ENCODE measurements at places on chromosomes 5 and 9.

DNA sequence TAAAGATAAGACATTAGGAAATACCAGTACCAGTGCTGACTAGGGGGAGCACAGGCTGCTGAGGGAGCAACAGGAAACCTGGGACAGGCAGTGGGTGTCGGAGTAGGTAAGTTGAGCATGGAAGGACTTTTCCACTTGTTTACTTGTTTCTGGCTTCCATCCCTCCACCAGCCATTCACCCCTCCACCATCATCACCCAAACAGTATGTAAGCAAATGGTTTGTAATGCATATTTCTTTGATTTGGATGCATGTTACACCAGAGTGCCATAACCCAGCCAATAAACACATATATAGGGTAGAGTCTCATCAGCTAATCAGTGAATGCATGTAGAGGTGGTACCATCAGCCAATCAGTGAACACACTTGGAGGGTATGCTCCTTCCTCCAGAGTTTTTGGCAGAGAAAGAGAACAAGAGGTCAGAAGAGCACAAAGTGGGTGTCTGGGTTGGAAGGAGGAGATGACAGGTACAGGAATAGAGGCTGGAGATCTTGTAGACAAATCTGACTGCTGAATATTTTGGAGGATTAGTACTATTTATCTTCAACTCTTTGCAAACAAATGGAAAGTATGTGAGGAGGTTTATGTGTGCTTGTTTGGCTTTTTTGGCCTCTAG, 37.7 kb upstream of the PDE8B start:
- DNase-seq = no peak

- no peak for DNase-seq
Observed at GRCh38 chr5:181232593-181232992, 9.5 kb downstream of the TRIM41 start.

- no peak for DNase-seq
Observed at GRCh38 chr9:27645161-27645840, 72.0 kb upstream of the C9orf72 start.

DNA sequence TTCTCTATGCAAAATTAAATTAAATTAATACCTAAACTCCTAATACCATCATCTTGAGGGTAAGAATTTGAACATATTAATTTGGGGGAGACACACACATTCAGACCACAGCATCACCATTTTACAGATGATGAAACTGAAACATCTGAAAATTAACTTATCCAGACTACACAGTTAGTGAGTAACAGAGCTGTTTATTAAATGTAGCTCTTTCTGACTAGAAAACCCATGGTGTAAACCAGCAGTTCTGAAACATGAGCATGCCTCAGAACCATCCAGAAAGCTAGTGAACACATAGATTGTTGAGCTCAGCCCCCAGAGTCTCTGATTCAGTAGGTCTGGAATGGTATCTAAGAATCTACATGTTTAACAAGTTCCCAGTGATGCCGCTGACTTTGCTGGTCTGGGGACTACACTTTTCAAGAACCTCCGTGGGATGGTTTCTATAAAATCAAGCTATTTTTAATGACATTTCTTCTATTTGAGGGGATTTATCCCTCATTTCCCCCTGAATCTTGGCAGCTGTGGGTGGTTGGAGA, 113.5 kb downstream of the RORB start:
- no peak for DNase-seq

GRCh38 chr5:68458416-68459021, 243.0 kb downstream of the PIK3R1 start:
- DNase-seq = no peak

GRCh38 chr9:124675261-124676158, 95.6 kb downstream of the NR6A1 start:
- no peak for DNase-seq

GRCh38 chr5:10633271-10634049, 69.6 kb downstream of the ANKRD33B start:
- DNase-seq = no peak

DNA sequence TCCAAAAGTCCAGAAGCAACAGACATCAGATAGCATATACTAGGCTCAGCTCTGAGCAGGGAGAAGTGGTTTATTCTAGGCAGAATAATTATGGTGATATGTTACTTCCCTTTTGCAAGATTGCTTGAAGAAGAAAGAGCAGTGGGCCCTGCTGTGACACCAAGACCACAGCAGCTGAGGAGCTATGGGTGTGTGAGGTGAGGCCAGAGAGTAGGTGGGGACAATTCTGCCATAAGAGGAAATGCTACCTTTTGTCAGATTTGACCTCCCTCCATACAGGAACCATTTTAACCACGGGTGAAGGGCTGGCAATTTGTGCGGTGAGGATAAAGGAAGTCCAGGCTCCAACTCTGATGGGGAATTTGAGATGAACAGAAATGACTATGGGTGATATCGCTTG, 51.3 kb downstream of the TNFSF15 start:
- no peak for DNase-seq
